ENCODE measurements at places on chromosomes 7 and 10.

DNA sequence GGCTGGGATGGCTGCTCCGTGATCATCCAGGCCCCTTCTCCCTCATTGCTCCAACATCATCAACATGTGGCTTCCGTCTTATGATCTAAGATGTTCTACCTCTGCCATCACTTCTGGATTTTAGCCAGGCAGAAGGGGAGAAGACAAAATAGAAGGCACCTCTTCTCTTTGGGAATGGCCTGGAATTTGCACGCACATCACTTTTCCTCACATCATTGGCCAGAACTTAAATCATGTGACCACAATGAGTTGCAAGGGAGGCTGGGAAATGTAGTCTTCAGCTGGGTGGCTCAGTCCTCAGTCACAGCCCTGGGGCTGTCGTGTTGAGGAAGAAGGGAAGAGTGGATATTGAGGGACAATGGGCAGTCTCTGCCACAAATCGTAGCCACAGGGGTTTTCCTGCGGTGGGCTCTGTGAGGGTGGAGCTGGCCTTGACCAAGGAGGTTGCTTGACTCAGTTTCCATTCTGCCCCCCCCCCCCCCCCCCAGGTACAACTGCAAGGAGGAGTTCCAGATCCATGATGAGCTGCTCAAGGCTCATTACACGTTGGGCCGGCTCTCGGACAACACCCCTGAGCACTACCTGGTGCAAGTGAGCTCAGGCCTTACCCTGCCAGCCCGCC, 50.3 kb downstream of the PALD1 start:
- no peak for DNase-seq

- DNase-seq: no peak
These were observed 150.2 kb upstream of the FERD3L start for GRCh38 chr7:19295376-19295775.

- no peak for DNase-seq
These were observed 239.3 kb upstream of the GRB10 start for GRCh38 chr7:51021906-51022570.

- DNase-seq: no peak
These were observed 291.7 kb downstream of the DNAJB6 start for GRCh38 chr7:157628456-157628855.

DNA sequence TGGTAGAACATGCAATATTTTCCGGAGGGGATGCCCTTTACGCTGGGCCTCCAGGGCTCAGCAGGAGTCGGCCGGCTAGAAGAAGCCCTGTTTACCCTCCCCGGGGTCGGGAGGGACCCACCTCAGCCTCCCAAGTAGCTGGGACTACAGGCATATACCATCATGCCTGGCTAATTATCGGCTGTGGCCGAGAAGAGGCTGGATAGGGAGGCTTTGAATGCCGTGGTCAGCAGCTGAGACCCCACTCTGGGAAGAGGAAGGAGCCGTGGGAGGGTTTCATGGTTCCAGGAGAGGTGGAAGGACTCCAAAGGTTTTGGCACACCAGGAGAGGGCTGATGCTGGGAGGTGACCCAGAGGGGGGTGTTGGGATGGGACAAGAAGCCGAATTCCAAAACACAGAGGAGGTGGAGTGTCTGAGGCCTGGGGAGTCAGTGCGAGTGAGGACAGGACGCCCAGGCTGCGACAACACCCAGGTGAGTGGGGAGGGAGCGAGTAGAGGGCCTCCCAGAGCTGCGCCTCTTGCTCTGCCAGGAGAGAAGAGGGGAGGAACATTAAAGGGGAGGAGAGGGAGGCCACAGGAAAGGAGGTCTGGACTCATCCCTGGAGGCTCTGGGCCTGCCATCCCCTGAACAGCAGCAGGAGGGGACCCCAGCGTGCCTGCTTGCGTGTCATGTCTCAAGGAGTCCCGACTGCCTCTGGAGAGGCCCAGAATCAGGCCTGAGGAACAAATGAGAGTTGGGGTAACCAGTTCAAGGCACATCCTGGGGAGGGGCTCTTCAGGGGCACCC, 19.6 kb downstream of the GRID2IP start:
- DNase-seq: no peak

DNA sequence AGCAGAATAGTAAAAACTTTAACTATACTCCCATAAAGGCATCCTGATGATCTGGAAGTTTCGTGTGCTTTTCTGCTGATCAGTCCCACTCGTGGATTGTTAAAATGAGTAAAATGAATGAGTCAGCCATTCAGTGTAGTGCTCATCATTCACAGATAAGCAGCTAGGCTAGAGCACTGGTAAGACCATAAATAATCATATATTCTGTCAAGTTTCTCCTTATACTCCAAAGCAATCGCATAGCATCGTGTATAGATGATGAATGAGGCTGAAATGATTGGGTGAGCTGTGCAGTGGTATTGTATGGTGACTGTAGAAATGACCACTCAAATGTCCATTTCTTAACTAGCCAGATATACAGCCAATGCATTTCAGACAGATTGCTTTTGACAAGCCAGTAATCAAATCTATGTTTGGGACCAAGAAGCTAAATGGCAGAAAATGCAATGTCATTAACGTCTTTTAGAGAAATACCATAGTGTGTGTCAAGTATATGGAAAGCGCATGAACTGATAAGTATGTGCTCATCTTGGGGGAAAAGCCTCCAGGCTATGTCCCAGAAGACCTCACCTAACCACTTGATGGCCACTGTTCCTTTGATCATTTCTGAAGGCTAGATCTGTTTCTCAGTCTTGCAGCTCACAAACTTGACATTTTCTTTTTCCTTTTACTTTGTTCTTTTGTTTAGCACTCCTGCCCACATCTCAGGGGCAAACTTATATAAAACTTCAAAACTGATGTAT, 227.2 kb upstream of the FAM3C start:
- no peak for DNase-seq

DNA sequence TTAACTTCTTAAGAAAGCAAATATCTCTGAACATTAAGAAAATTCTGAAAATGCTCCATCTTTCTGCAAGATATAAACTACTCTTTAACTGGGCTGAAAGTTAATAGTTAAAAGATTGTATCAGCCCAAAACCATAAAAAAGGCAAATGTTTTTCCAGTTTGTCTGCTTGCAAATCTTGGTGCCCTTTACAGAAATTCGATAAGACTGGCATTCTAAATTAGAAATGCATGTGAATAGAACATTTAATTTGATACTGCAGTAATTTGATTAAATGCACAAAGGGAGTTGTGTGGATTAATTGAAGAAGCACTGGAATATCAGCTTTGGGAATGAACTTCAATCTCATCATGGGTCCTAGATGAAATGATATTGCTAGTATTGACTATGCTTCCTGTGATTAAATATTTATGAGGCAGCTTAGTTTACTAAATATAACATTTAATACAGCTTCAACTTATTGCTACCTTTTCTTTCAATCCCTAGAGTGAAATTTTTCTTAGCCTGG, 78.4 kb downstream of the IQUB start:
- DNase-seq: no peak

DNA sequence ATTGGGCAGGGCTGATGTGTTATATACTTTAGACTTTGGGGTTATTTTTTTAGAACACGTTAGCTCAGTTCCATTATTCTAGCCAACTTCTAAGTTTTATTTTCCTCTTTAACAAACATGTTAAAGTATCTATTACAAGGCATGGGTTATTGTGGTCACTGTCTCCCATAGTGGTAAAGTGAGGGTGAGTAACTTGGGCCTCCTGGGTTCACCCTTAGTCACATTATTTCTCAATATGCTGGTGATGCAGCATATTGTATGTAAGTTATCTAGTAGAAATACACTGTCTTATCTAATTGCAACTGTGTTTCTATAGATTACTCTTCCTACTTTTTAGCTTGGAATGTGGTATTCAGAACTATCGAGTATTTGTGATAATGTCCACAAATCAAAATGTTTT, 65.9 kb downstream of the BBS9 start:
- no peak for DNase-seq

All from stimulated activated naive CD8-positive, alpha-beta T cell treated with anti-CD3 and anti-CD28 coated beads, Interleukin-15, amount 100 ng/mL, for 72 hours (primary cell).